Activated CD4-positive, alpha-beta T cell treated with anti-CD3 and anti-CD28 coated beads for 24 hours (primary cell): ENCODE measurements at places on chromosomes 12 and 14.

DNA sequence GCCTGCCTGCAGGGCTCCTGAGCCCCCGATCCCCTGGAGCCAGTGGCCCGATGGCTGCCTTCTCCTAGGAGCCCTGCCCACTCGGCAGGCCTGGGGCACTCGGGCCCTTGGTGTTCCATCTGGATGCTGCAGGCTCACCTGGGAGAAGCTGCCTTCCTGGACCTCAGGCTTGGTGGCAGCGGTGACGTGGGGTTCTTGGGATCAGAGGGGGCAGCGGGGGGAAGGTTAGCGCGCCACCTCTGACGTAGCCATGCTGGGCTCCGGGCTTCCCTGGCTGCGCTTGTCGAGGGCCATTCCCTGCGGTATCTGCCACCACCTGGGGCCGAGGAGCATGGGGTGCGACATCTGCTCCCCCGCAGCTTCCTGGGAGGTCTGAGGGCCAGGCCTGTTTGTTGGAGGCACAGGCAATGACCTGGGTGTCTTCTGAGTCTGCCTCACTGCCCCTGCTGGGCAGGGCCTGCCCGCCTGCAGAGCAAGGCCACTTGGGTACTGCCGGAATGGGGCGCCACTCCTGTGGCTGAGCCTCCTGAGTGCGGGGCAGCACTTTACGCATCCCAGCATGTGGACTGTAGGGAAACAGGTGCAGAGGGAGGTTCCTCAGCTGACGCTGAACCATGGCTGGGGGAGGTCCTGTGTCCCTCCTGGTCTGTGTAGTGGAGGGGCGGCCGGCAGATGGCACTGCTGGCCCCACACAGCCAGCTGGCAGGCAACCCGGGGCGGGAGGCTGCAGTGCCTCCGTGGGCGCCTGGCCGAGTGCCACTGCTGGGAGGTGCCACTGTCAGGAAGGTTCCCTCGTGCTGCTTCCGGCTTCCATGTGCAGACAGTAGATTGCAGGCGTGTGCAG is 20.3 kb downstream of the MTA1 start:
- no peak for DNase-seq

DNA sequence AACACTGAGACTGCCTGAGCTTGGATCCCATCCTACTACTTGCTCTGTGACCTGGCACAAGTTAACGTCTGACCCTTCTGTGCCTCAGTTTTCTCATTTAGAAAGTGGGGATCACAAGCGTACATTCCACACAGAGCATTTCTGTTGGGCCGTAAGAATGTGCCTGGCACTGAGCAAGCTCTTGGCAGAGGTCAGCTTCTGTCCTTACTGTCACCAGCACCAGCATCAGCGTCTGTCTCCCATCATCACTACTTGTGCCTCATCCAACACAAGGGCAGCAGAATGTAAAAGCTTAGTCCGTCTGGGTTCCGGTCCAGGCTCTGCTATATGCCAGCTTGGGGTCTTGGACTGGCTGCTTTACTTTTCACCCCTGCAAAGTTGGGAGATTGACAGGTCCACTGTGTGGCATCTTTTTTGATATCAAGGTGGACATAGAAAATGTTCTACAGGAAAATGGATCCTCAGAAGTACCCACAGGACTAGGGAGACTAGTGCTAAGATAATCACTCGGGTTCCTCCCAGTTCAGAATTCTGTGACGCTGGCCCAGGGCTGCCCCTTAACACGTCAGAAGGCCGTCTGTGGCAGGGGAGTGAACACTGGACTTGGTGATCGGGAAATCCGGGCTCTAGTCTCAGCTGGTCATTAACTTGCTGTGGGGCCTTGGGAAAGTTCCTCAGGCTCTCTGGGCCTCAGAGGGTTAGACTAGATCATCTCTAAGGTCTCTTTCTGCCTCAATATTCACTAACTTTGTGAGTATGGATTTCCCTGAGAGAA is 65.9 kb downstream of the CACNA1C start:
- DNase-seq, result no peak

DNA sequence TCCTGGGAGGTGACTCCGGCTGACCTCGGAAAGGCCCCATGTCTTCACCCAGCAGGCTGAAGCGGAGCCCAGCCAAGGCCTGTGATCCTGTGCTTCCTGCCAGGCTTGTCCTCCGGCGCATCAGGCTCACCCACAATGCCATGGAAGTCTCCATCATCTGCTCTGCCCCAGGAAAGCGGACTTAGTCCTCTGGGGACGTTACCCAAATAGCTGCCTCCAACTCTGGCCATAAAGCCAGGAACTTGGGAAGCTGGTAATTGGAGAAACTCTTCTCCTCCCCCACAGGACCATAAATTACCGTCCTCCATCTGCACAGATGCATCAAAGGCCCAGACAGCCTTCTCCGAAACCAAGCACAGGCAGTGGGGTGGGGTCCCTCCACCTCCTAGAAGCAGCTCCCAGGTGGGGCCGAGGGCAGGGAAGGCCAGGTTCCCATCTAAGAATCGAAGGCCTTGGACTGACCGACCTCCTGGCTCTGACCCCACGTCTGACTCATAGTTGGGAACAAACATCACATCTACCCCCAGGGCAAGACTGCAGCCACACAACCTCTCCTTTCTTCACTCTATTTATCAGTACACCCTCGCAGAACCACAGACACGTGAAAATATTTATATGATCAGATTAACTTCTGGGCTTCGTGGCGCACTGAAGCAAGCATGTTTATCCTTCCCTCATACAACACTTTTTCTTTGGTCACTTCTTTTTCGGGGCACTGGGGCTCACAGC is 56.4 kb downstream of the PITPNM2 start:
- no peak for DNase-seq

- peak; percentile 66 for DNase-seq
These were observed 661.7 kb downstream of the VRK1 start for GRCh38 chr14:97458661-97459579.

DNA sequence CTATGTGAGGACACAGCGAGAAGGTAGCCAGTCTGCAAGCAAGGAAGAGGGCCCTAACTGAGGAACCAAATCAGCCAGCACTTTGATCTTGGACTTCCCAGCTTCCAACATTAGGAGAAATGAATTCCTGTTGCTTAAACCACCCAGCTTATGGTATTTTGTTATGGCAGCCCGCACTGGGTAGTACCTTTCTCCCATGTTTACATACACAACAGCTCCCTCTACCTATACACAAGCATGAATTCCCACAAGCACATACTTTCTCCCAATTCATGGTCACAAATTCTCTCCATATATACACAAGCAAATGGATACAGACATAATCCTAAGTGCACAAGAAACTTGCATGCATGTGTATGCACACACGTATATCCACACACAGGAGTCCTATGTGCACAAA is 7.4 kb downstream of the ITGB7 start:
- no peak for DNase-seq

DNA sequence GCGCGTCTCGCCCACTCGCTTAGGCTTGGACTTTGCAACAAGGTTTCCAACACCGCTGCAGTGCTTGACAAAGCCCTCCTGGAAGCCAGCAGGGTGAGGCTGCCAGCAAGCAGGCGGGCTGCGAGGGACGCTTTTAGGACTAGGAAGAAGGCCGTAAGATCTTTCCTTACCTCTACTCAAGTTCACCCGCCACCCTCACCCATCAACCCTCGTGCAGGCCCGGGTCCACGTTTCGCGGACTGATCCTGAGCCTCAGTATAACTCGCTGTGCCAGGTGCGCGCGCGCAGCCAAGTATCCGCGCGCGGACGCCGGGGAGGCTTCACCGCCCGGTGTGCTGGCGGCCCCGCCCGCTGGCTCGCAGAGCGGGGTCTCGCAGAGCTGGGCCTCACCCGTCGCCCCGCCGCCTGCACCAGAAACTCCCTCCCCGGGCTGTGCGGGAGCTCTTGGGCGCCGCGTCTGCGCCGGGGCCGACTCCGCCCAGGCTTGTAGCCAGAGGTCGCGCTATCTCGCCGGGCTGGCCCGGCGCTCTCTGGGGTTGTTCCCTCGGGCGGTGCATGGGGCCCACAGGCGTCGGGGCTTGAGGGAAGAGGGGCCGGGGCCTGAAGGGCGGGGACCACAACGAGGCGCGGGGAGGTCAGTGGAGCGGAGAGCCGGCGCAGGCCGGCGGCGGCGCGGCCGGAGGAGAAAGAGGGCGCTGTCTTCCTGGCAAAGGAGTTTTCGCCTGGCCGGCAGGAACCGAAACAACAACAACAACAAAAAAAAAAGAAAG is 7.6 kb upstream of the SIX1 start:
- DNase-seq, result no peak

DNA sequence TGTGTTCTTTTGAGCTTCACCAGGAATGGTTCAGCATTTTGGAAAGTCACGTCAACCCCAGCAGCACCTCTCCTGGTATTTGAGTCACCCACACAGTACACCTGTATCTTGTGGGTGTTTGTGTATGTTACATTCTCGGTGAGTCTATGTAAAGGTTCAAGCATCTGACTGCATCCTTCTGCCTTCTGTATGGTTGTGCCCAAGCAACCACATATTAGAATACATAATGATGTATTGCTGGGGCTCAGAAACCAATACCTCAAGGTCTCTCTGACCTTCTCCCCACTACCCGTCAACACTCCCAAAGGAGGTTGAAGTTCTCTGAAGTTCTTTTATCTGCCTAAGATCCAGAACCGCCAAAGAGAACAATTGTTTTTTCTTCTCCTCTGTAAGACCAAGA is 9.2 kb upstream of the TMEM229B start:
- no peak for DNase-seq

DNA sequence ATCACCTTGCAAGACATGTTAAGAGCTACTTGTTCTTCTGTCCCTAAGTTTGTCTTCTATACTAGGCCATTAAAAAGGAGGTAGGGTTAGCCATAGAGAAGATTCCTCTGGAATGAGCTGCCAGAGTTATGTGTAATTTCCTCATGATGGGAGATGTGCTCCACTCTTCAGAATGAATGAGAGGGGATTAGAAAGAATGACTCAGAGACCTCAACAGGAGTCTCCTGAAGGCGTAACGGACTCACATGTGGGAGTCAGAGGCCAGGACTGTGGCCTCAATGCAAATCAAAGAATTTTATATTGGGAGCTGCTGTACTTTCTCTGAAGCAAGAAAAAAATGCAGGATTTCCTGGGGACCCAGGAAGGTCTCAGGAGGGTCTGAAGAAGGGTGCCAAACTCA is 87.8 kb upstream of the ATXN7L3B start:
- no peak for DNase-seq

- no peak for DNase-seq
These were observed at the start of gene SSTR1 for GRCh38 chr14:38207736-38208617. Gene SSTR1, plus strand, starts transcription at chr14:38207904. Its CDS starts 1,486 bp downstream, at chr14:38209390.

DNA sequence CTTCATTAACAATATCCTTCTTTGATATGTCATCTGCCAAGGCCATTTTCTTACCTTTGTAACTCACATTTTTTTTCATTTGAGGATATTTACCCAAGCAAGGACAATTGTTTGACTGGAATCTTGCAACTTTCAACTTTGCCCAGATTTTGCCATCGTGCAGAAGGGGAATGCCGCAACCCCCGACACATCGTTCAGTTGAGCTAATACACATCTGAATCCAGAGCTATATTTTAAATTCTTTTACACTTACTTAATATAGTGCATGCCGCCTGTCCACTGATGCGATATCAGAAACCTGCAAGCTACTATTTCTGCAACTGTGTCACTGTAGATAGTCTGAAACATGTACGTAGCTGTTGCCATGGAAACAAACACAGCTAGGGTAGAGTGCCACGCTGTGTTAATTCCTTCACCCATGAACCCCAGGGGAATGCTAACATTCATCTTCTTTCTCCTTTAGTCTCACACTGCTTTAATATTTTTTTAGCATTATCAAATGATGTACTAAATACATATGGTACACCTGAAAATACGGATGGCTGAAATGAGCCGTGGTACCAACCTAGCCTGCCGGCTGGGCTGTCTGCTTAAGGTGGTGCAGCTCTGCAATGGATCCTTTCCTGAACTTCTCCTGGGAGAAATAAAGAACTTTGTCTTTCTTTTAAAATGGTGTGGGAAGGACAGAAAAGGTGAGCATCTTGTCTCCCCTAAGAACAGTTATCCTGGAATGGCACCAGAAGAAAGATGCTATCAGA is 77.0 kb upstream of the FOXN3 start:
- no peak for DNase-seq

DNA sequence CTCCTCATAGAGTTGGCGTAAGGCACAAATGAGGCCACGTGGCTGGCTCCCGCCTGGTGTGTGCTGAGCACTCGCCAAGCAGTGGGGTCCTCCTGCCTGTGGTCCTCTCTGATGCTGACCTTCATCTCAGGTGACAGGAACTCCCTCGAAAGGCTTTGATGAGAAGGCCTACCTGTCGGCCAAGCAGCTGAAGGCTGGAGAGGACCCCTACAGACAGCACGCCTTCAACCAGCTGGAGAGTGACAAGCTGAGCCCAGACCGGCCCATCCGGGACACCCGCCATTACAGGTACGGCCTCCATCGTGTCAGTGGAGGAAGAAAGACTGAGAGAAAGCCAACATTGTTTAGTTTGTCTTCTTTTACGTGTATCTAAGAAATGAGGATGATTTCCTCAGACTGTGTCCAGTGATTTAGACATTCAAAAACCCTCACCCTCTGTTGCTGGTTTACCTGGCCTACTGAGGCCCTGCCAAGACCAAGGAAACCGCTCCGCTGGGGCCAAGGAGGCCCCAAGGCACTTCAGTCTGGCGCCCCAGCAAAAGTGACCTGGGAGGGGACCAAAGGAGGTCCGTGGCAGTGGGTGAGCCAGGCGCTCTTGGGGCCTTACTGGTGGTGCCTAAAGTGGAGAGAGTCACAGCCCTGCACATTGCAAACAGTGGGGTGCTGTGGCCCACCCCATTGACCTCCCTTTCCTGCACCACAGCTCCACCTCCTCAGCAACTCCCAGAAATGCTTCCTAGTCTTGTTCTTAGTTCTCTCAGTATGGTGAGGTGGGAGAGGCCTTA is 60.8 kb downstream of the GALNT16 start:
- no peak for DNase-seq
